Stimulated activated CD8-positive, alpha-beta memory T cell treated with anti-CD3 and anti-CD28 coated beads, Interleukin-7, amount 100 ng/mL, for 48 hours (primary cell): ENCODE measurements at places on chromosomes 3 and 15.

GRCh38 chr3:73697020-73697419, 72.3 kb upstream of the PDZRN3 start:
- no peak for DNase-seq

DNA sequence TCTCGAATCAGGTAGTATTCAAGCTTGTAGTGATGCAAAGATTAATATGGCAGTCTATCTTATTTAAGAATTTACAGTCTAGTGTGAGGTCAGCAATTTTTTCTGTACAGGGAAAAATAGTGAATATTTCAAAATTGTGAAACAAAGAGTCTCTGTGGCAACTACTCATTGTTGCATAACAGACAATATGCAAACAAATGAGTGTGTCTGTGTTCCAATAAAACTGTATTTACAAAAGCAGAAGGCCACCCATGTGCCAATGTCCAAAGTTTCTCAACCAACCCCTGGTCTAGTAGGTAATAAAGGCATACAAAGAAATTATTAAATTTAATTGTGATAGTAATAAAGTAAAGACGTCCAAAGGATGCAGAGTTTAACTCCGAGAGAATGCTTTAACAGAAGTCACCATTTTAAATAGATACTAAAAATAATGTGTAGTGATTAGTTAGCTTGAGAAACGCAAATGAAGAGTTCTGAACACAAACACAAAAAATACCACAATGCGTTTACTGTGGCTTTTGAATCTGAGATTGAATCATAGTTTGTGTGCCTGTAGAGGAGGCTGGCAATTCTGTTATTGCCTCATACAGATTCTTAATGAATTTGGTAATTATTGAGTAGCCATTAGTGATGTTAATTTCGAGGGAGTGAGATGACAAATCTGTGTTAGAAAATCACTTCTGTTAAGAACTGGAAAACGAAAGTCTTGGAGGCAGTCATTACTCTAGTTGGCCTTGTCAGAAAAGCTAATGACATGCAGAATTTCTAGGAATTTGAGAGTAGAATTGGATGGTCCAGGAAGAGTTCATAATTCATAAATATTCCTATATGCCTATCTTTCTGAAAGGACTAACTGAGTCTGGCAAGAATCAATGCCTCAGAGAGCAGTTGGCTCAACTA, 48.7 kb downstream of the CADM2 start:
- no peak for DNase-seq

DNA sequence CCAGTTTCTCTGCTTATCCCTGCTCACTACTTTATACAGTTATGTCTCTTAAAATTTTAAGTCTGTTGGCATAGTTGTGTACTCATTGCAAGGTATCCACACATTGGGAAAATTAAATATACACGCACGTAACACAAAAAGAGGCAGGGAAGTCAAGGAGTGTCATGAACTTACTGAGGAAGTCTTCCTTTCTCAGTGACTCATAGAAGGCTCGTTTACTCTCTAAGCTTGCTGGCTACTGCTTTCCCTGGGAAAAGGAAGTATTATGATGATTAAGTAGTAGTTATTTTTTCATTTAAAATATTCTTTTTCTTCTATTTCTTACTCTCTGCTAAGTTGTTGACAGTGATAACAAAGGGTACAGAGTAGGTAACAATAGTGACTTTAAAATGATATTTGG, 287.3 kb downstream of the UBE2E2 start:
- no peak for DNase-seq

GRCh38 chr3:175948041-175948440, 1088.9 kb downstream of the NAALADL2 start:
- DNase-seq: no peak

- DNase-seq: no peak
These were observed 11.7 kb downstream of the EBLN2 start for GRCh38 chr3:73073091-73073707.
